Occipital lobe (tissue), 3 donors: ENCODE measurements at places on chromosomes 3 and 15.

GRCh38 chr15:71124937-71125790 lies 9.9 kb downstream of the THSD4 start:
- no peak for DNase-seq

- no peak for DNase-seq
Observed at GRCh38 chr3:71513081-71513480, 70.4 kb downstream of the FOXP1 start.

GRCh38 chr3:126932188-126932931 lies 50.6 kb upstream of the PLXNA1 start:
- DNase-seq, result no peak

DNA sequence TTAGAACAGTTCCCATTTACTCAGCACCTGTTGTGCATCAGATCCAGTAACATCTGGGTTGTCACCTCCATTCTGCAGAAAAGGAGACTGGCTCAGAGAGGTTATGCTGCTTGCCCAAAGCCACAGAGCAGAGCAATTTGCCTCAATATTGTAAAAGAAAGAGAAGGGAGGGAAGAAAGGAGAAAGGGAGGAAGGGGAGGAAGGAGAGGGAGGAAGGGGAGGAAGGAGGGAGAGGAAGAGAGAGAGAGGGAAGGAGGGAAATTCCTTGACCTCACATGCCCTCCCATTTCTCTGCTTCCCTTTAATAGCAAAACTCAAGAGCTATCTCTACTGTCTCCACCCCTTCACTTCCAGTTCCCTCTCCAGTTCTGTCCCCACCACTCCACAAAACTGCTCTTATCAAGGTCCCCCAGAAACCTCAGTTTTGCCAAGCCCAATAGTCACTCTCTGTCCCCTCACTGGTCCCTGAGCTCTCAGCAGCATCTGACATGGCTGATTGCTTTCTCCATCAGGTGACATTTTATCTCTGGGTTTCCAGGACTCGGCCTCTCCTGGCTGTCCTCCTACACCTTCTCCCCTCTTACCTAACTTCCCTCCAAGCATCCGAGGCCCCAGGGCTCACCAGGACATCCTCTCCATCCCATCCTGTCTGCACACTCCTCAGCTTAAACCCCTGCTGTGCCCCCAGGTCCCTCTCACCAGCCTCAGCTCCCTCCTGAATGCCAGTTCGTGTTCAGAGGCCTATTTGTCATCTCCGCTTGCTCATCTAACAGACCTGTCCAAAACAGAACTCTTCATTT lies 104.7 kb upstream of the LINGO1 start:
- DNase-seq, result no peak

DNA sequence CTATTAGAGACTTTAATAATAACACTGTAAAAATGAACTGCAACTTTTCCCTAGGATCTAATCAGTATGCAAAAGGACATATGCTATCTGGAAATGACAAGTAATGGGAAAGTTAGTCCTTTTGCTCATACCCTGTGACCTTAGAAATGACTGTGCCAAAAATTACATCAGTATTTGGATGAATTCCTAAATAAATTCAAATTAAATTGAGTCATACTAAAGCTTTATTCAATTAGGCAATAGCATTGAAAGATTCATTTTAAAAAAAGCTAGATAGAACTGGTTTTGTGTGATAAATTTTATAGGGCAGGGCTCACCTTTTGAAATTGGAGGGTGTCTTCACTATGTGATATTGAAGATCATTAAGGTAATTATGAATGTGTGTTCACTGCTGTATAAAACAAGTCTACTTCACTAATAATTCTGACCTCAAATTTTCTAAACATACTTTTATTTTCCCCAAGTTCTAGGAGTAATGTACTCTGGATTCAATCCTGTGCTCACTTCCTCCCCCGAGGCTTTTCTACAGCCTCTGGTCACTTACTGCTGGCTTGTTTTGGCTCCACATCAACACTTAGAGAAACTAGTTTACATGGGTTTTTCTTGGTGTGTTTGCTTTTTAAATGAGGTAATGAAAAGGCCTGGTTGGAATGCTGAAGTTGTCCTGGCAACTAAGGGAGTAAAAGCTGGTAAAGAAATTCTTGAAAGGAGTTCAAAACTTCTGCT lies 44.4 kb upstream of the SPTSSB start:
- DNase-seq, result no peak
